ENCODE measurements at places on chromosomes 2 and 18.
A peak's percentile ranks its signal among the peaks of the same experiment; 100 is the strongest.

DNA sequence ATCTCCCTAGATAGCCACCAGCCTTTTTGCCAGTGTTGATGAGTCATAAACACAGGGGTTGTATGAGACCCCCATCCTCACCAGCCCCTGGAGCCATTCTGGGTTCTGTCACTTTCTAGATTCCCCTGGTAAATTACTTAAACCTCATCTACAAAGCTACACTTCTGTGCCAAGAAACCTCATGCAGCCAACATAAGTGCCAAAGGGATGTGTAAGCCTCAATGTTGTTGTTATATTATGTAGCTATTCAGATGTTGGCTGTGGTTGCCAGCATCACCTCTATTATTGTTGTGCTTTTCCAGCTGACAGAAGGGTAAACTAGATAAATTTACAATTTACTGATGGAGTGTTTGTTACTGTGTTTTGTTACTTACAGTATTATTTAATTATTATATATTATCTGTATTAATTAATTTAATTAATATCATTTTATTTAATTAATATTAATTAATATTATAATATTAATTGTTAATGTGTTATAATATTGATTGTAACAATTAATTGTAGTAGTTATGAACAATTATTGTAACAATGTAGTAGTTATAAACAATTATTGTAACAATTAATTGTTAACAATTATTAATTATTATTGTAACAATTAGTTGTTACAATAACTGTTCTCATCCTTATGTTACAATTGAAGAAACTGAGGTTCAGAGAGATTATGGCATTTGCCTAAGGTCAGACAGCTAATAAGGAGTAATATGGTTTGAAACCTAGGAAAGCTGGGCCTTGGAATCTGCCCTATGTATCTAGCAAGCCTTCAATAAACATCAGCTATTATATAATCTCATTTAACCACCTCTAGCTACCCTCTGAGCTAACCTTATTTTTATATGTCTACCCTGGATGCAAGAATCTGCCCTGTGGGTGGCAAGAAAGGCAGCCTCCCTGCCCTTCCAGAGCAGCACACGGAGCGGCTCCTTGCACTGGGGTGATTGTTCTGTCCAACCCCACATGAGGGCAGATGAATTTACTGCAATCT, 36.1 kb downstream of the PSTPIP2 start:
- DNase-seq: no peak

GRCh38 chr2:235608200-235608887, 114.5 kb downstream of the AGAP1 start:
- no peak for DNase-seq

DNA sequence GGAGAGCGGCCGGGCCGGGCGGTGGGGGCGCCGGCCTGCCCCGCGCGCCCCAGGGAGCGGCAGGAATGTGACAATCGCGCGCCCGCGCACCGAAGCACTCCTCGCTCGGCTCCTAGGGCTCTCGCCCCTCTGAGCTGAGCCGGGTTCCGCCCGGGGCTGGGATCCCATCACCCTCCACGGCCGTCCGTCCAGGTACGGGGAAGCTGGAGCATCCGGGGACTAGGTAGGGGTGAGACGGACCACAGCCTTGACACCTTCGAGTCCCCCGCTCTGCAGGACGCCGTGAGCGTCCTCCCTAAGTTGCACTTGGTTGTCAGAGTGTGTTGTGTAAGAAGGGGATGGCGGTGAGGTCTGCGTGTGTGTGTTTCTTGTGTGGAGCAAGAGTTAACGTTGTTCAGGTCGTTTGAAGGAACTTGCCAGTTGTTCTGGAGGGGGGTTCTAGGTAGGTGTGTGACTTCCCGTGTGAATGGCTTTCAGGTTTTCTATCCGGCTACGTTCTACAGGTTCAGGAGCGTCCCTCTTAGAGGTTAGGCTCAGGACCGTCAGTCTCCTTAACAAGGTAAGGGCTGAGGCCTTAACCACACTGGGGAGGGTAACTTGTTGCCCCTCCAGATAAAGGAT, 393 bp downstream of the IL1R1 start:
- DNase-seq: no peak

DNA sequence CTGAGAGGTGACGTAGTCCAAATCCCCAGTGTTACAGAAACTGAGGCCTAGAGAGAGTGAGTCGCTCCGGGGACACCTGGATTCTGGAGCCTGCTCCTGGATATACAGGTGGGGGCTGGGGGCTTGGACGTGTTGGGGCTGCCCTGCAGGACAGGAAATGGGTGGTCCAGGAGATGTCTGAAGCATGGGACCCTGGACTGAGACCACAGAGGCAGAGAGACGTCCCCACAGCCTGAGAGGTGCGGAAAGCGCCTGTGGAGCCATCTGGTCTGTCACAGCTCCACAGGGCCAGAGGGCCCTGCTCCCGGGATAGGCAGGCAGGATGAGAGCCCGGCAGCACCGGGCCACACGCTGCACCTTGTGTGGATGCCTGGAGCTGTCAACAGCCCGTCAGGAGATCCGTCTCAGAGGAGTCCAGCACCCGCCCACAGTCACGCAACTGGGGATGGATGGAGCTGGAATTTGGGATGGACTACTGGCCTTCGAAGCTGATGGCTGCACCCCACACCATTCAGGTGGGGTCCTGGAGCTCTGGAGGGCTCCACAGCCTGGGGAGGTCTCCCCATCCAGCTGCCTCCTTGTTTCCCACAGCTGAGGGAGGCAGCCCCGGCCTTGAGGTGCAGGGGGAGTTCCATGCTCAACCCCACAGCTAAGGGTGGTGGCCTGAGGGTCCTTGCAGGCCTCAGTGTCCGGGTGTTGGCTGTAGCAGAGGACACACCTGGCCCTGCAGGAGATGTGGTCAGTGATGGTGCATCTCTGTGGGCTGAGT, 303.0 kb downstream of the NDUFA10 start:
- DNase-seq: no peak

GRCh38 chr2:234469972-234470371, 26.9 kb downstream of the ARL4C start:
- no peak for DNase-seq

DNA sequence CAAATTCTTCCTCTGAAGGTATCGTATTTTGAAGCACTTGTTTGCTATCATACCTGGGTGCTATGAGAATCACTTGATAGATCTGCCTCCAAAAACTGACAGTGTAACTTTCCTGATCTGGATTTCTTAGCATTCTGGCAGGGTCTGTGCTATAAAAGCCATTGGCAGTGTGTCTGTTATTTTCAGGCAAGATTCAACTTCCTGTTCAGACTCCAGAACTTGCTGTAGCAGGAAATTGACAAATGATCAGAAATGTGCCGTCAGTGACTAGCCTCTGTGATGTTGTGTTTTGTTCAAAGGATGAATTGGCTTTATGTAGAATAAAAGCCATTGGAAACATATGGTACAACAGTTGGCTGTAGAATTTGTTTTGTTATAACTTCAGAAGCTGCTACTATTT, 273.3 kb downstream of the PTPRM start:
- DNase-seq: no peak

DNA sequence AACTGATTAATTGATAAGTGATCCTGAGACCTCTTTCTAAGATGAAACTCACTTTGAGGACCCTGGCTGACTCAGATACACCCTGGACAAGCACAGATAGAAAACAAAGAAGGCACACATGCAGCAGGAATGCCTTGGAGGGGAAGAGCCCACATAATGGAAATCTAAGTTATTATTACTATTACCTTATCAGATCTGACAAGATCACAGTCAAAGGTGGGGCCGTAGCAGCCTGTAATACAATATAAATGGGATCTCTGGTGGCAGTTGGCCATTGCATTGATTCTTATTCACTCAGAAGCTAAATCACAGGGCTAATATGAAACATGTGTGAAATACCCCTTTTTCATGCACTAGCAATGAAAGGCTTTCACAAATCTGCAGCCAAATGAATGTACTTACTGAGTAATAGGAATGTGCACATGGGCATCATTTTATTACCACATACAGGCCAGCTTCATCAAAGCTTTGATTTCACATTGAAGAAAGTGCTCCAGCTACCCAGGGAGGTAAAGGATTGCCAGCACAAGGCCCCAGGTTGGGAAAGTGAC, 84.0 kb downstream of the ZBTB7C start:
- DNase-seq: peak; percentile 59

GRCh38 chr18:77081390-77081778, 51.2 kb downstream of the MBP start:
- DNase-seq: peak; percentile 93

GRCh38 chr18:5449858-5450509, 93.8 kb downstream of the EPB41L3 start:
- no peak for DNase-seq

GRCh38 chr2:11719230-11719977, 27.0 kb upstream of the LPIN1 start:
- DNase-seq: no peak

DNA sequence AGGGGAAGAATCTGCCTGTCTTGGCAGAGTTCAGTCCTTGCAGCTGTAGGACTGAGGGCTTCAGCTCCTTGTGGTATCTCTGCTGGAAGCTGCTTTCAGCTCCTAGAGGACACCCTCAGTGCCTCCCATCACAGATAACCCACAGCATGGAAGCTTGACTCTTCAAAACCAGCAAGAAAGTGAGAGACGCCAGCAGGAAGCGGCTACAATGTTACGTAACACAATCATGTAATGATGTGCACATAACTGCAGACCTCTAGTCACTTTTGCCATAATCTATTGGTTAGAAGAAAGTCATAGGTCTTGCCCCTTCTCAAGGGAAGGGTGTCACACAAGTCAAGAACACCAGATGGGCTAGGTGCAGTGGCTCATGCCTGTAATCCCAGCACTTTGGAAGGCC, 69.1 kb upstream of the AFF3 start:
- DNase-seq: no peak

DNA sequence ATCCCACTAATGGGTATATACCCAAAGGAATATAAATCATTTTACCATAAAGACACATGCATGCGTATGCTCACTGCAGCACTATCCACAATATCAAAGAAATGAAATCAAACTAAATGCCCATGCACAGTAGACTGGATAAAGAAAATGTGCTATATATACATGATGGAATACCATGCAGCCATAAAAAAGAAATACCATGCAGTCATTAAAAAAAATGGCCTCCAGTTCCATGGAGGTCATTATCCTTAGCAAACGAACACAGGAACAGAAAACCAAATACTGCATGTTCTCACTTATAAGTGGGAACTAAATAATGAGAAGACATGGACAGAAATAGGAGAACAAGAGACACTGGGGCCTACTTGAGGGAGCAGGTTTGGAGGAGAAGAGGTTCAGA, 53.6 kb upstream of the SERTAD2 start:
- no peak for DNase-seq

- DNase-seq: no peak
Observed at GRCh38 chr18:59846814-59847490, 52.8 kb upstream of the PMAIP1 start.

GRCh38 chr2:15363142-15363541, 198.0 kb downstream of the NBAS start:
- peak; percentile 43 for DNase-seq

GRCh38 chr2:182541268-182541667, 114.4 kb upstream of the PDE1A start:
- no peak for DNase-seq

DNA sequence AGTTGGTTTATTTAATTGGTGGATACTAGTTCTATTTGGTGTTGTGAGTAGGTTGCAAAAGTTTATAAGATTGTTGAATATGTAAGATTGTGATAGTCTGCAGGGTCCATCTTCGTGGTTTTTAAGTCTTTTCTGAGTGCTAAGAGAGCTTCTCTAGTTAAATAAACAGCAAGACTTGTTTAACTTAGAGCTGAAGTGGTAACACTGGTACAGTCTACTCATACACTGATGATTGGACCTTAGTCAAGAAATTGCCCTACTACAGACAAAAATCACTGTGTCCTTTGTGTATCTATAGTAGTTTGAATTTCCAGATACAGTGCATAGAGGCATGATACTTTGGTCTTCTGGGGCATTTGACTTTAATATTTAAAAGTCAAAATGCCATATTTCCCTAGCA, 94.6 kb downstream of the PHLPP1 start:
- DNase-seq: no peak

DNA sequence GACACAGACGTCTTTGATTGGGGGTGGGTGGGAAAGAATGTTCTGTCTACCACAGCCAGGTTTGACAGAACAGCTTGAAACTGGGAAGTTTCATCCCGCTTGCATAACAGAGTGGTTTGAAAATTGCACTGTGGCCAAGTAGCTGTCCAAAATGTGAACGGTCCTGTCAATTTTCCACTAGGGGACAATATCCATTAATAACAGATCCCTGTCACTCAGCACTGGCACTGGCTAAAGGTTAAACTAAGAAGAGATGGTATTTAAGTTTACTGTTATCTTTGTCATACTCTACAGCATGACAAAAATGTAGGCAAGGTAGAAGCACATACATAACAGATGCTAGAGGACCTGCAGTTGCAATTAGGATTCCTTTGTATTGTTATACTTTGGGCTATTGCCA, 55.6 kb upstream of the ACMSD start:
- DNase-seq: peak; percentile 4
